Adrenal gland (tissue), 19 donors: ENCODE measurements at places on chromosomes 3 and 15. TPM values are rescaled to one million over a fixed set of nuclear protein-coding genes. Genes with fewer than 3 reads are reported as not detected.

RBPMS2 gene
- total RNA-seq: 0.39 TPM

CKMT1A gene
- 1.9 TPM for total RNA-seq

DNAH12 gene
- 0.29 TPM for total RNA-seq

SPRED1 gene
- total RNA-seq: 31.3 TPM

EXD1 gene
- total RNA-seq: not detected

HLTF gene
- 30.4 TPM for total RNA-seq

GRCh38 chr3:189195302-189195701, 23.5 kb downstream of the TPRG1 start:
- no peaks in the 10 kb centered on the region for H3K27me3 ChIP-seq
- H3K27ac ChIP-seq: no peak overlapping the region
- H3K4me1 ChIP-seq: no peaks in the 10 kb centered on the region
- no peaks in the 10 kb centered on the region for H3K36me3 ChIP-seq
- no peak overlapping the region for H3K4me3 ChIP-seq

GRCh38 chr3:125331243-125331642, 43.9 kb downstream of the ZNF148 start:
- no peaks in the 10 kb centered on the region for H3K27me3 ChIP-seq
- H3K4me3 ChIP-seq: no peak overlapping the region

DNA sequence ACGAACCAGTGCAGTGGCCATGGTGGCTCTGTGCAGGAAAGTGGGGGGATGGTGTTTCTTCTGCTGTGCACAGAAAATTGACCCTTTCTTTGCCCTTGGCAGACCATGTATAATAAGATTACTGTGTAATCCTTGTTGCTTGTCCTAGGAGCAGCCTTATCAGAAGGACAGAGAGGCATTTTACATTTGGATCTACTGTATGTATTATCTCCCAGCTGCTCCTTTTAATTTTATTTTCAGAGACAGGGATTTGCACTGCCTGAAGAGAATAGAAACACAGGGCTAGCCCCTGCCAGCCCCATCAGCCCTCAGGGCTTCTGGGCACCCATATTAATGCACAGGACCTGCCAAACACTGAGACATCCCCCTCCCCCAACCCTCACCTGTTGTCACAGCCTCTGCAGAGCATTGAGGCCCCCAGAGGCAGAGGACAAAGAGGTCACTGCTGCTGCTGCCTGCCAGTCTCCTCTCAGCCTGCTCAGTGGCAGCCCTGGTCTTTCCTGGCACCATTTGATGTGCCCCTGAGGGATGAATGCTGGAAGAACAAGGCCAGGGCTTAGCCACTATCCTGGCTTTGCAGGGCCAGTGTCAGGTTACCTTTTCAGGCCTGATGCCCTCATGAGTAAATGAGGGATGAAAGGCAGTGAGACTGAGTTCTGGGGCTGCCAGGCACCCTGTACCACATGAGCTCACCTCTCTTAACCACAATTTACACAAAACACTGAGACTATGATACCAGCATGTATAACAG, 533.4 kb downstream of the NTRK3 start:
- no peaks in the 10 kb centered on the region for H3K36me3 ChIP-seq
- no peaks in the 10 kb centered on the region for H3K4me1 ChIP-seq
- peaks cover 2% of the 10 kb centered on the region for H3K27me3 ChIP-seq

GRCh38 chr3:12229896-12230295, 59.0 kb upstream of the PPARG start:
- H3K4me1 ChIP-seq: no peaks in the 10 kb centered on the region
- DNase-seq: no peak
- H3K27me3 ChIP-seq: no peaks in the 10 kb centered on the region
- H3K4me3 ChIP-seq: no peak overlapping the region

GRCh38 chr15:74954515-74954914, 2.1 kb downstream of the RPP25 start:
- H3K27me3 ChIP-seq: no peaks in the 10 kb centered on the region
- H3K4me1 ChIP-seq: peaks cover 48% of the 10 kb centered on the region
- H3K27ac ChIP-seq: peak overlapping the region; percentile 94
- peak; percentile 90 for DNase-seq
- no peak overlapping the region for H3K4me3 ChIP-seq

DNA sequence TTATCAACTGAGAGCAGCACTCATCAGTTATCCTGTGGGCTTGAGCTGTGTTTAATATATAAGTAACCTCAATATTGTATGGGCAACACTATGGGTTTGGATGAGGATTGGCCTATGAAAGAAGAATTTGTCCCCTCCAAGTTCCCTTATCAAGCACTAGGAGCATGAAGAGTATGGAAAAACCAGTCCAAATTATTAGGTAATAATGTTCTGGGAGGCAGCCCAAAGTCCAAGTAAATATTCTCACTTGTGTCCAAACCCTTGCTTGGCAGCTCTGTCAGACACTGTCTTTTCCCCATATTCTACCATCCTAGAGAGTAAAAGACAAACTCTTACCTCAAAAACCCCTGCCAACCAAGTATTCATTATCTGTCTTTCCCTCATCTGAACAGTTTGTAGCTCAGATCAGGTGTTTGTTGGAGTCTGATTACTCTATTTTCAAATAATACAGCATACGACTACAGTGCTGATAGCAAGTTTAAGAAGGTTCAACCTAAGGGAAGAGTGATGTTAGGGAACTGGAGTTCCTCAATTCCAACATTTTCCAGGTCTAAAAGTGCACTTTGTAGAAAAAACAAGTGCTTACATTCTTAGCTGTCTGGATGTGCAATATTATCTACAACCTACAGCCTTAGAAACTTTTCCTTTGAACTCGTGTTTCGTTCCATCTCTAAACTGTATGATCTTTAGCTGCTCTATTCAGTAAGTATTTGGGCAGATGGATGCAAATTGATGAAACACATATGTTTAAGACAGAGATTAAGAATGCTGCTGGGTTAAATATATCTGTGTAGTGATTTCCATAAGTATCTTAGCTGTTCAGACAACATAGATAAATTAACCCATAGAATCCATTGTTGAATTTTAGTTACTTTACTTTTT, 89.7 kb upstream of the PHLDB2 start:
- no peaks in the 10 kb centered on the region for H3K36me3 ChIP-seq
- H3K4me1 ChIP-seq: no peaks in the 10 kb centered on the region
- no peaks in the 10 kb centered on the region for H3K27me3 ChIP-seq
- DNase-seq: no peak

- no peak overlapping the region for H3K4me3 ChIP-seq
- H3K4me1 ChIP-seq: peaks cover 23% of the 10 kb centered on the region
- H3K36me3 ChIP-seq: no peaks in the 10 kb centered on the region
- DNase-seq: no peak
These were observed 76.6 kb downstream of the WWTR1 start for GRCh38 chr3:149581248-149581647.

DNA sequence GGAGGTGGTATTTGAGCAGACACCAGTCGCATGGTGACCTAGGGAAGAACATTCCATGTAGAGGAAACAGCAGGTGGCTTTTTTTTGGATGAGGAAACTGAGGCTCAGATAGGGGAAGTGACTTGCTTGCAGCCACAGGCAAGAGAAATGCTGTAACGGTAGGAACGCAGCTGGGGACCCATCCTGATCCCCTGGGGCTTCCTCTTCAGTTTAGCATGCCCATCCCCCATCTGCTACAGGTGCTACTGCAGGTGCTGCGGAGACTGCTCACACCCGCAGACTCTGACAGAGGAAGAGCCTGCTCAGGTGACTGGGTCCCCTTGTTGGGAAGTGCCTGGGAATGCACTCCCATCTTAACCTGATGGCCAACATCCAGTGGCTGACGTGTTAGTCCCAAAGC, 55.4 kb upstream of the SEC13 start:
- no peaks in the 10 kb centered on the region for H3K36me3 ChIP-seq
- H3K27me3 ChIP-seq: no peaks in the 10 kb centered on the region
- no peak overlapping the region for H3K27ac ChIP-seq
- no peak for DNase-seq
